ENCODE measurements at places on chromosomes 2 and 18.

DNA sequence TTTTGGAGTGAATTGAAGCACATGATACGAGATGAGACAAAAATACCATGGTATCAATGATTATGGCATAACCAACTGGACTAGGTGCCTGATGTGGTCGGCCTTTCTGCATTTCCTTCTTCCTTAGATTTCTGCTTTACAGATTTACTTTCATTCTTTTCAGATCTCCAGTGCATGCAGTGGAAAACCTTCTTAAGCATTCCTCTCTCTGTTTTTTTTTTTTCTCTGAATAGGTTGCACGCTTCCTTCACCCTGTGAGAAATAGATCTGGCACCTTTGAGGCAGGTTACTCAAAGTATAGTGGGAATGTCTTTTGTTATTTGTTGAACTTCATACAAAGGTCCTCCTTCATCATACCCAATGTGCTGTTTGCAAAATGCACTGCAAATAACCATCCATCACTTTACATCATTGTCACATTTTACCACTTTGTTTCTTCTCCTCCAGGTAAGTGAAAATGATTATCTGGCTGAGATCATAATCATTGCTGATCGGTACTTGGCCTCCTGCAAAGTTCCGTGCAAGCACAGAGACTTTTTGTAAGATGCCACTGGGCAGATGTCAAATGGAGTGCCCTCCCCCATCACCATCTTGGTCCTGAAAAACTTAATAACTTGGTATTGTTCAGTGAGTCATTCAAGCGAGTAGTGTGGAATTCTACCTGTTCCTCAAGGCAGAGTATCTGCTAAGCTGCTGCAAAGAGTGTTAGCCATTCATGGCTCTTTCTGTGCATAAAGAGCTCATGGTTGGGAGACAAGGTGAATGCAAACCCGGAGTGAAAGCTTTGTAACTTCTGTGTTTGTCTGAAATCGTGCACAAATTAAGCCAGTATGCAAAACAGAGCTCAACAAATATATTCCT is 30.0 kb upstream of the KLHL14 start:
- DNase-seq, result no peak

- peak; percentile 55 for DNase-seq
These were observed 86.1 kb downstream of the ACVR1 start for GRCh38 chr2:157789933-157790511.

GRCh38 chr2:240589850-240590525 is 3.5 kb downstream of the CAPN10 start:
- no peak for DNase-seq

GRCh38 chr2:231133365-231134099 is 8.7 kb upstream of the HTR2B start:
- no peak for DNase-seq

- peak; percentile 20 for DNase-seq
These were observed at the start of gene KCNG3 for GRCh38 chr2:42493468-42494354. Gene KCNG3 (minus strand): TSS chr2:42493982. CDS start chr2:42493501, 481 bp downstream.

GRCh38 chr2:83233326-83233725 is 1225.8 kb downstream of the SUCLG1 start:
- DNase-seq, result no peak

- no peak for DNase-seq
These were observed 11.1 kb upstream of the INO80C start for GRCh38 chr18:35508746-35509338.

DNA sequence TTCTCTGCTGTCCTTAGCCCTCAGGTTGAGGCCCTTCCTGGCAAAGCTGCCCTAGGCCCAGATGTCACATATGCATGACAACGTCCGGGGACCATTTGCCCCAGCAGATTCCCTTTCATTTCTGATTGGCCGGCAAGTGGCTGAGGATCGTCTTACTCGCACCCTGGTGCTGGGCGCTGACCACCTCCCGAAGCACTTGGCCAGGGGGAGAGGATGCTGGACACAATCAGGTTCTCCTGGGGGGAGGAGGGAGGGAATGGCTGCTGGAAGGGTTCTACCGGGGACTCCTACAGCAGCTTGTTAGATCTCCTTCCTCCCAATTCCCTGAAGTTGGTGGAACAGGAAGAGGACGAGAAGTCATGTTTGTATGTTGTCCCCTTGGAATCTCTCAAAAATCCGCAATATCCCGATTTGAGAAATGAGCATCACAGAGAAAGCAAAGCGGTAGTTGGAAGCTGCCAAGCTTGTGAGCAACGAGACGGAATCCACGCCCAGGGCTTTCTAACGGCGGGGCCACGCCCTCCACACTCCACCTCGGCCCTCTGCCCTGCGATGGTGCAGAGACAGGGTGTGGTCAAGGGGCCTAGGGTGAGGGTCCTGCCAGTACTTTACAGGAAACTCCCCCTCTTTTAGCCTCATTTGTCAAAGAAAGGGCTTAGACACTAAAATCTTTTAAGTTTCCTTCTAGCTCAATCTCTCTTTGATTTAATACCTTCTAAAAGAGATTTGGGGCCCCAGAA is 61.8 kb upstream of the YWHAQ start:
- DNase-seq, result peak; percentile 32

GRCh38 chr18:39602131-39602530 is 2036.5 kb upstream of the CELF4 start:
- DNase-seq, result peak; percentile 50

DNA sequence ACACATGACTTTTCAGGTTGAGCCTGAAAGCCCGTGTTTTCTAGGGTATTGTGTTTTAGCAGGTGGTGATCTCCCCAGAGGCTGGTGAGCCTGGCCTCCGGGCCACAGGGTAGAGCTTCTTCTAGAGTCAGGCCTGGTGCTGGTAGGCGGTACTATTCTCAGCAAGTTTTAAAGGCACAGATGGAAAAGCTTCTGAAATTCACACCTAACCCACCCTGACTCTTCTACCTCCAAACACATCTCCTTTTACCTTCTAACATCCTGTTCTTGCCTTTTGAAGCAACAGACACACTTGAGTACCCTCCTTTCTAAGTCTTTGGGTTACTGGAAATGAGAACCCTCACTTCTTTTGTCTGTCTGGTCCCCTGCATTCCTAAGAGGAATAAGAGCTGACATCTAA is 191.1 kb downstream of the SETBP1 start:
- no peak for DNase-seq

DNA sequence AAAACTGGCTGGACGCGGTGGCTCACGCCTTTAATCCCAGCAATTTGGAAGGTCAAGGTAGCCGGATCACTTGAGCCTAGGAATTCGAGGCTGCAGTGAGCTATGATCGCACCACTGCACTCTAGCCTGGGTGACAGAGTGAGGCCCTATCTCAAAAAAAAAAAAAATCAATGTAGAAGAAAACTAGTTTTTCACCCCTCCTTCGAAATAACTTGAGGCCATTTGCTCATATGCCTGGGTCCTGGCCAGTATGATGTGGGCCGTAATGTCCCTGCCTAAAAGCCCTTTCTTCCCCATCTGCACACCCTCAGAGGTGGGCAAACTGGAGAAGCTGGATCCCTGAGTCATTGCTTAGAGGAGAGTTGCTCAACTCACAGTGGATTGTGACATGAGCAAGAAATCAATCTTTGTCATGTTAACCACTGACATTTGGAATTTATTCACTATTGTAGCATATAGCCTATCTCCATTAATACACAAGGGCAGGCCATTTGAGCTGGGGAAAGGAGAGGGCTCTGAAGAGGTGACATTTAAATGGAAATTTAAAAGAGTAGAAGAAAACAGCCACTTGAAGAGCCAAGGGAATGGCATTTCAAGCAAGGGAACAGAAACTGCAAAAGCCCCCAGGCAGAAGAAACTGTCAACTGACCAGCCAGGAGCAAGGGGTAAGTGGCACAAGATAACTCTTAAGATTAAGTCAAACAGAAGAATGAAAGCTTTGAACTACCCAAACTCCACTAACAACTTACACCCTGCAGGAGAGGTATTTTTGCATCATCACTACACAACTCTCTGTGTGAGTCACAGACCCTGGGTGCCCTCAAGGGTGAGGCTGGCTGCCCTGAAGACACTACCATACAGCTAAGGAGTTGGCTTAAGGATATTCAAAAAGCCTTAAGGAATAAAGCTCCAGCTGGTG is 7.6 kb upstream of the METTL21A start:
- no peak for DNase-seq

DNA sequence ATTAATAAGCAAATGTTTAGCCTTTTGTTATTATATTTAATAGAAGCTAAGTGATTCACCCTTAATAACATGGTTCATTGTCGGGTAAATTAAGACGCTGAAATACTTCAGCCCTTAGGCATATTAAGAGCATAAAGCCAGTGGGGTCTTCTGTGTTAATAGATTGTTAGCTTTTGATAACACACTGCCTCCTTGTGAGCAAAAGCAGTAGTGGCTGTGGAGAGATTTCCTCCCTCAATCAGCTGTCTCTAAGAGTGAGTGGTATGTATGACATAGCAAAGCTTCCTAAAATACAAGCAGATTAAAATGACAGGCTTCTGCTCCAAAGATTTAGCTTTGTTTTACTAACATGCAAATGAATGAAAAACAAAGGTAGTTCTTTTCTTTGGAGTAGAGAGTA is 143.7 kb upstream of the SYT4 start:
- no peak for DNase-seq

- DNase-seq, result no peak
These were observed 239.6 kb downstream of the BABAM2 start for GRCh38 chr2:28129955-28130695.

DNA sequence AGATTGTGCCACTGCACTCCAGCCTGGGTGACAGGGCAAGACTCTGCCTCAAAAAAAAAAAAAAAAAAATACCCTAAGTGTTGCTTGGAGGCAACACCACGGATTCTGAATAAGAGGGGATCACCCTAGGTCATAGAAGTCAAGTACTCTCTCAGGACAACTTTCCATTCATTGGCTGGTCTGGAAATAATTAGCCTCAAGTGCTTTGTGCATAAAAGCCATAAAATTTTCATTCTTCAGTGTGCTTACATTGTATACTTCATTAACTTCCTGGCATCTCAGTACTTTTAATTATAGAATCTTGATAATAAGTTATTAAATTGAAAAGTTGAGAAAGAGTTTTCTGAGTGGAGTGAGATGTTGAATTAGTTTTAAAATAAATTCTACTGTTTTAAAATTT is 876.1 kb upstream of the FAM98A start:
- DNase-seq, result no peak

GRCh38 chr2:33033606-33034081 is 86.9 kb downstream of the LTBP1 start:
- no peak for DNase-seq

DNA sequence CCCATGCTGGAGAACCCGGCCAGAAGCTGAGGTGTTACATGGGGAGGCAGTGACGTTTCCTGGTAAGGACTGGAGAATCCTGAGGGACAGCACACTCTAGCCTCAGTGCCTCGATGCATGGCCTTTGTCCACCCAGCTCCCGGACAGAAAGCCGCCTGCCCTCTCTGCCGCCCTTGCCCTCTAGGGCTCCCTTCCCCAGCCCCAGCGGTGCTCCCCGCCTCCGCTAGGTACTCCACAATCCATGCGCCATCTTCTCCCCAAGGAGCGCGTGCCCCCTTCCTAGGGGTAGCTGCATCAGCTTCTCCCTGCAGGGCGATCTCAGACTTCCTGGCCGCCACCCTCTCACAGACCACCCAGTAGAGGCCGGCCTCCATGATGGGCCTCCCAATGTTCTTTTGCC is 251.6 kb downstream of the TWIST2 start:
- DNase-seq, result no peak

GRCh38 chr2:153068052-153068451 is 349.6 kb downstream of the ARL6IP6 start:
- no peak for DNase-seq

GRCh38 chr2:37579192-37579713 is 92.2 kb downstream of the CDC42EP3 start:
- DNase-seq, result no peak

DNA sequence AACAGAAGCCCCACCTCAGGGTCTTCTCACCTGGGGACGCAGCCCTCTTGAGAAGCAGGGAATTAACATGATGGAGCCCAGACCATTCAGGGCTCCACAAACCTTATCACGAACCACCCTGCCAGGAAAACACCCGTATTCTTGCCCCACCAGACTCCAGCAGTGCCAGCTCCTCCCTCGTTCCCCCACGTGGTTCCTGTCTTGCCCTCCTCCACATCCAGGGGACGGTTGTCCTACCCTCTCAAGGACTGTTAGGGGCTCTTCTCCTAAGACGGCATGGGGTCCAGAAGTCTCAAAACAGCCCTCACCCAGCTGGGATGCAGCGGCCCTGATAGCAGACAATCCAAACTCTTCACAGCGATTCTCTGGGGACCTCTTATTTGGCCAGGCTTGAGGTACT is 372.2 kb upstream of the HS6ST1 start:
- DNase-seq, result no peak

DNA sequence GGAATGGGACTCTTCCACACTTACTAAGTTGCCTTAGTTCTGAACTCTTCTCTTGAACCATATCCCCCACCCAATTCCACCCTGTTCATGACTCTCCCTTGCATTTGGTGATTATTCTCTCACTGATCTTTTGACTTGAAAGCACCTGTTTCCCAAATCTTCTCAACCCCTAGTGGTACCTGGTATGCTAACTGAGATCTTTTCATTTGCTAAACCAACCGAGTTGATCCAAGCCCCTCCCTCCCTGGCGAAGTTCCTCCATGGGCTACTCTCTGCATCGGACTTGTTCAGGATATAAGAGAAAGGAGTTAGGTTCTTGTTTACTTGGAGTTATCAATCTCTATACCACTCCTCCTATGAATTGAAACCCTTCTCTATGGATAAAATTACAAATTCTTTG is 593.5 kb downstream of the BCL11A start:
- DNase-seq, result no peak

DNA sequence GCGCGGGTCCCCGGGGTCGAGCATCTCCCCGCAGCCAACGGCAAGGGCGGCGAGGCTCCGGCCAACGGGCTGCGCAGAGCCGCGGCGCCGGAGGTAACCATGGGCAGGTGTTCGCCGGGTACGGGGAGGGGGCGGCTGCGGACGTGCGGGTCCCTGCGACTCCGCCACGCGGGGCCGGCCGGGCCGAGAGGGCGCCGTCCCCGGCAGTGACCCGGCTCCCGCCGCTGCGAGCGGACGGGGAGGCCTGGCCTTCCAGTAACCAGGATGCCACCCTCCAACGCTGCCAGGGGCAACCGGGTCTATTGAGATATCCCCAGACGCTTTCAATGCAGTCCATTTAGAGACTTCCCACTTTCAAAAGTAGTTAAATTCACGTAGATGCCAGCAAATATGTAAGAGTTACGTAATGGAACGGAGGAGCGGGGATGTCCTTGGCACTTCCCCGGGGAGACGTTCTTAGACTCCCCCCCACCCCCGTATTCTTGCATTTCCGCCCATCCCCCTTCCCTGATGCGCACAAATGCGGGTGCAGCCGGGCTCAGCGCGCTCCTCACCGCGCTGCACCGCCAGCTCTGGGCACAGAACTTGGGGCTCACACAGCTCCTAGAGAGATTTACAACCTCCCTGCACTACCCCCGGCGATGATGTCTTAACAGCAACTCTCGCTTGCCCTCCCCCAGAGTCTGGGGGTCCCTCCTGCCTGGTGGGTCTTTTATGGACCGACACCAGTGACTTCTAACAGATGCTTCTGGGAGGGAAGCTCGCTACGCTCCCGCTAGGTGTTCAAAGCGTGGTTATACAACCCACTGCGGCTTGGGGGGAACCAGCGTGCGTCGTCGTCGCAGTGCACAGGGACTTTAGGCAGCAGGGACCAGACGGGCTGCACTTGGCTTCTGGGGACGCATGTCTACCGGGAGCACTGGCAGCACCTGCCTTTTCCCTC is 657 bp downstream of the SGPP2 start:
- DNase-seq, result peak; percentile 71
